ENCODE measurements at places on chromosomes 13 and 19.

- no peak for DNase-seq
Observed at GRCh38 chr19:7337380-7338194, 11.2 kb upstream of the ARHGEF18 start.

GRCh38 chr13:50130123-50130946 is 115.1 kb downstream of the KCNRG start:
- DNase-seq, result no peak

DNA sequence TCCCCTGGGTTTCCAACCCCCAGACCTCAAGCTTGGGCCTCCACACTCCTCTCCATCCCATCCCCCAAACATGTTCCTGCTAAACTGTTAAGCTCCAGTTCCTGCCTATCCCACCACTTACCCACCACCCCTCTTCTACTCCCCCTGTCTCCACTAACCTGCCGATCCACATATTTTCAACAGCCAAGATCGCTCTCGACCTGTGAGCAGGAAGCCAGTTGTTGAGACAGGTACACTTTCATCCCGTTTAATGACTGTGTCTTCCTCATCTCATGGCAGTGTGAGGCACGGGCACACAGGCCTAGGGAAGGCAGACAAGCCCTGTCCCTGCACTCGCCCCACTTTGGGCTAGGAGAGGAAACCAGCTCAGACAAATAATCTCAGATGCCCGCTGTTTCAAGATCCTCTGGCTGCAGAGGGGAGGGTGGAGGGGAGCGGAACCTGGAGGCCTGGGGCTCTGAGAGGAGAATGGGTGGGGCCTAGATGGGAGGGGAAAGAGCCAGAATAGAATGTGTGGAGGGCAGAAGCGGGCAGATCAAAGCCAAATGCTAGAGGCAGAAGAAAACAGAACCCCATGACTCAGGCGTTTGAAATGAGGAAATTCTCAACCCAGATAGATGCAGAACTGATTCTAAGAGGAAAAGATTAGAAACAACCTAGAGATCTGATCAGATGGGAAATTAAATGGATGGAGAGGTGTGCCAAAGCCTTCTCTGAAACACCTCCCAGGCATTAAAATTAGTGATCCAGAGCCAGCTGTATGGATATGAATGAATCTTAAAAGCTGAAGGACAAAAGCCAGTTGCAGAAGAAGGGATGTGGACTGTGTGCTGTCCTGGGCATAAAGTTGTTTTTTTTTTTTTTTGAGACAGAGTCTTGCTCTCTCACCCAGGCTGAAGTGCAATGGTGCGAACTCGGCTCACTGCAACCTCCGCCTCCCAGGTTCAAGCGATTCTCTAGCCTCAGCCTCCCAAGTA is 16.9 kb upstream of the CYP2S1 start:
- no peak for DNase-seq

- no peak for DNase-seq
Observed at GRCh38 chr13:31154939-31155338, 6.8 kb downstream of the HSPH1 start.

DNA sequence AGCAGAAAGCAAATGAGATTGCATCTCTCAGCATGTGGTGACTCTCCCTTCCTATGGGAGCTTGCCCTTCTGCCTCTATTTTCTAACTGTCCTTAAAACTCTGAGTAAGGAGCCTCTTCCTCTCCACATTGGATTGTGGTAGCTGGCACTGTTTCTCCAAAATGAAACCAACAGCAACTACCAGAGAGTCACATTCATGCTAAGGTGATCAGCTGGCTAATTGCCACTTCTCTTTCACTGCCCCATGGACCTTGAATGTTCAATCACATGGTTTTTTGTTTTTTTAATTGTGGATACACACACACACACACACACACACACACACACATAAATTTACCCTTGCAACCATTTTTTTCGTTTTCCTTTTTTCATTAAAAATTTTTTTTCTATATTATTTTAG is 154.7 kb upstream of the TSC22D1 start:
- no peak for DNase-seq

DNA sequence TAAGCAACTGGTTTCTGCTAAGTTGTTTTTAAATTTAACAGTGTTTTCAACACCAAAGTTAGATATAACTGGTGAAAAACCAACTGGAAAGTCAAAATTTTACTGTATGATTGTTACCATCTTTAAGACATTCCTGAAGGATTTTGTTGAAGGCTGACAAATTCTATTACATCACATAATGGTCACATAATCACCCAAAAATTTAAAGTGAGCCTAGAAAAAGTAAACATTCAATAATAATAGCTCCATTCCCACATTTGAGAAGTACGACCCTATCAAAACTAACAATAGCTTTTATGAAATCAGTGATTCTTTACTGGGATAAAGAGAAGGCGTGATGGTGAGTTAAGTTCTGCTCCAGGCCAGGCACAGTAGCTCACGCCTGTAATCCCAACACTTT is 51.6 kb downstream of the USP12 start:
- no peak for DNase-seq

GRCh38 chr13:85287528-85287927 is 511.7 kb downstream of the SLITRK6 start:
- no peak for DNase-seq

DNA sequence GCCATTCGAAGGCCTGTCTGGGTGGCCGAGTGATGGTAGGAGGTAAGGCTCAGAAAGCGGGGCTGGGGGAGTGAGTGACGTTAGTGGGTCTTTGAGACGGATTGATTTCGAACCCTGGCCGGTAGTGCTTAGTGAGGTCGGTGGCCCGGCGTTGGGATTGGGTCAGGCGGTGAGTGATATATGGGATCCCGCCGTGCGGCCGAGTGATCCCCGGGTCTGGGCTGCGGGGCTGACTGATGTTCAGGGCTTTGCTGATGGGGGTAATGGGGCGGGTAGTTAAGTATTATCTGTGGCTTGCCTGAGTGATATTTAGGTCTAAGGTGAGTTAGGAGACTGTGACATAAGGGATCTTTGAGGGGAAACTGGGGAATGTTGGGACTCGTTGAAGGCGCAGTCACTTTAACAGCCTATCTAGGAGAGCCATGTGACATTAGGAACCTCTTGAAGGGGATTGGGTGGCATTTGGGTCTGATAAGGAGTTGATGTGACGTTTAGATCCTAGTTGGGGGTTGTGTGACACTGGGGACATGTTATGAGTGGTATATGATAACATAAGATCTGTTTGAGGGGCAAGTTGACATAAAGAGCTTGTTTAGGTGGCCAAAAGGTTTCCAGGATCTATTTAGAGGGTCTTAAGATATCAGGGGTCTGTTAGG is 543 bp downstream of the PSMC4 start:
- DNase-seq, result no peak

Data from activated T-helper 1 cell treated with anti-CD3 and anti-CD28 coated beads, Interleukin-2, amount 50 U/mL, for 16 hours (primary cell).